ENCODE measurements at places on chromosomes 4 and X.

GRCh38 chr4:112927544-112927943 is 121.9 kb upstream of the ANK2 start:
- DNase-seq = no peak

DNA sequence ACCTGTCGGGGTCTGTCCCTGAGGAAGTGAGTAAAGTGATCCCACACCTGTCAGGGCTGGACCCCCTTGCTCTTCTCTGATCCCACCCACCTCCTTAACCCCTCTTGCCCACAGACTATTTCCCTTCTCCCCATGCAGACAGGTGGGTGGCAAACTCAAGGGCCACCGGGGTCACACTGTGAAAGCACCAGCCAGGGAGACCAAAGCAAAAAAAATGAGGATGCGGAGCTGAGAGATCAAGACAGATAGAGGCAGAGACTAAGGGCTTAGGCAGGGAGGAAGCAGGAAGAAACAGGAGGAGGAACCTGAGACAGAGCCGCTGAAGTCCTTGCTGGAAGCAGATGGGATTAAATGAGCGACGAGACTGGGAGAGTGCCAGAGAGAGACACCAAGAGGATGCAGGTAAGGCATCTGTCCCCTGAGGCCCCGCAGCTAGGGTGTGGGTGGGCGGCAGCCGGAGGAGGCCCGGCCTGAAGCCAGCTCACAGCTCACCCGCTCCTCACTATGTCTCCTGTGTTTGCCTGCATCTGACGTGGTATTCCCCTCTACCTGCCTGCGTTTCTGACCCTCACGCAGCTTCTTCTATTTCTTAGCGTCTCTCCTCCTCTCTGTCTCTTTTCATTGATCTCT is 7.2 kb downstream of the TIMM17B start:
- DNase-seq = no peak

- DNase-seq = no peak
Measured at GRCh38 chr4:159401791-159402380, 299.0 kb downstream of the RAPGEF2 start.

DNA sequence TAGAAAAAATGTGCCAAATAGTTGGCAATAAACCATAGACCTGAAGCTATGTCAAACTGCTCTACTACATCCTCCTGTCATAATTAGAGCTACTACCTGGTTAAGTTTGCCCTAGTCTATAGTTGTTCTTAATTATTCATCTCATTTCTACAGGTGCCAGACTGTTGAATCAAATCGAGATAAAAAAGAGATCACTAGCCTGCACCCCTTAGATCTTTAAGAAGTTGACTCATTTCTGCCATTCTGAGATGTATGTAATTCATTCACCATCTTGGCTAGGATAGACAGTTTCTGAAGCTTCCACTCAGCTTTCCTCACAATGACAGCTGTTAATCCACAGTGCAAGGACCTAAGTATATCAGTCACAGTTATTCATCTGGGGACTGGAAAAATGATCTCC is 452.1 kb upstream of the BOD1L1 start:
- DNase-seq = no peak

DNA sequence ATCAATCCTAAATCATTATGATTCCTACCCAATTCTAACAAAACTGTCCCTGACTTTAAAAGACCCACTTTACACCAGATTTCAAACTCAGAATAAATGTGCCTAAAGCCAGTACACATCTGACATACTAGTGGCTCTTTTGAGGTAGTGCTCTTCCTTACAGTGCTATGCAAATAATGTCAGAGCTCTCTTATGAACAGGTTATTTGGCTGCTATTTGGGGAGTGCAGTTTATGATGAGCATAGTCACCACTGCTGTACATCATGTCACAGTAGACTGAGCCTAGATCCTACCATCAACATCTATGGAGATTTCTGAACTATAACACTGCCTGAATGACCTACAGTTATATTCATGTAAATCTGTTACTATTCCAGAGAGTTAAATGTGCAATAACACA is 50.4 kb upstream of the PAGE5 start:
- DNase-seq = no peak

- peak; percentile 42 for DNase-seq
Measured at GRCh38 chr4:183722731-183723560, 63.9 kb downstream of the TRAPPC11 start.

DNA sequence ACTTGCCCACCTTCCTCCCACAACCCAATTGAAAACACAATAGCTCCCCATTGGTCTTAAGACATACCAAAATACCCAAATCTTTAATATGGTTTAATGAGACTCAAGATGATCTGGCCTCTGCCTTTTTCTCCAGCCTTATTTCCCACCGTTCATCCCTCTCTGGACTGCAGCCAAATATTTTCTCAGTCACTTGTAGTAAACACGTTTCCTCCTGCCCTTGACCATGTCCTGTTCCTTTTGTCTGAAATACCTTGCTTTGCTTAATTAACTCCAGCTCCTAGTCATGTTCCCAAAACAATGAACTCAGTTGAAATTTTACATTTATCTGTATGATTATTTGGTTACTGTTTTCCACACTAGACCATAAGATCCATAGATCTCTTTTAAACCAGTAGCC is 8.4 kb upstream of the NUP54 start:
- no peak for DNase-seq

DNA sequence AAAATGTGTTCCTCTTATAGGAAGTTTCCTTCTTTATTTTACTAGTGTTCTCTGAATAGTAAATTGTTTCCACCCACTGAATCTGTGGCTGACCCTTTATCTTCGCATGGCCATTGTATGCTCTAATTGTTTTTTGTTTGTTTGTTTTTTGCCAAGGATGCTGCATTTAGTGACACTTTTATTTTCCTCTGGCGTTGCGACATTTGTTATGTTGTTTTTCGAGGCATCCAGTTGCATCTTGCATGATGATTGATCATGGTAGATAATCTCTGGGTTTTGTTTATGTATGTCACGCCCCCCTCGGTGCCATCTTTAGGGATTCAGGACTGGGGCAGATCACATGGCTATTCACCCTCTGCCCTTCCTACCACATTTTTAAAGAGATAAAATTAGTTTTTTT is 2.2 kb downstream of the NMU start:
- DNase-seq = no peak

- no peak for DNase-seq
Measured at GRCh38 chrX:149124526-149125108, 380.5 kb downstream of the IDS start.

- no peak for DNase-seq
Measured at GRCh38 chr4:158758142-158758541, 10.7 kb upstream of the FNIP2 start.

- no peak for DNase-seq
Measured at GRCh38 chr4:140100771-140101170, 53.2 kb downstream of the MAML3 start.

DNA sequence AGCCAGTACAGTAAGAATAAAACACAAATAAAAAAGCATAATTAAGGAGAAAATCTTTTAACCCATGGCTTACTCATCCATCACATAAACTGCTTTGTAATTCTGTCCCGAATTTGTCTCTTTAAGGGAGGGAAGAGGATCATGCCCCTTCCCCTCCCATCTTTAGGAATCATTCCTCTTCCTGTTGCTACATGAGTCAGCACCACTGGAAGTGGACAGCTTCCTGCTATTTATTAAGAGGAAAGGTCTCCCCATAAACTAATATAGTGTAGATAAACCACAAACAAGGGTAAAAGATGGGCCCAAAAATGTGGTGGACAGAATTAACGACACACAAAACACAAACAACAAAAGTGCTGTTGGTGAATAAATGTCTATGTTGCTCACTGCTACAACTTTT is 75.8 kb downstream of the PPP3CA start:
- DNase-seq = no peak

DNA sequence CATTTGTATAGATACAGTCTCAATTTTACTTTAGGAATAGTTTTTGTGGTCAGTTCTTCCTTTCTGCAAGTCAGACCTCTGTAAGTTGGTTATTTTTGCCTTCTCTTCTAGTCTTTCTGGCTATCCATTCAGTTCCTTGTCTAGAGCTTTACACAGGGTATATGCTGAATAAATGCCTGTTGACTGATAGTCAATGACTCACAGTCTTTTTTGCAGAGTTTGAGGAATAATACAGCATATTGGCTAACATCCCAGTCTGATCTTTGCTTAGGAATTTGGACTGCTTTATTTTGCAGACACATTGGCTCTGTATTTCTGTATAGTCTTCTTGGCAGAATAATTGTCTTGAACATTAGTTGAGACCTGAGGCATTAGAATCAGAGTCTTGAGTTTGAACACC is 132.4 kb downstream of the MAGEC1 start:
- no peak for DNase-seq

DNA sequence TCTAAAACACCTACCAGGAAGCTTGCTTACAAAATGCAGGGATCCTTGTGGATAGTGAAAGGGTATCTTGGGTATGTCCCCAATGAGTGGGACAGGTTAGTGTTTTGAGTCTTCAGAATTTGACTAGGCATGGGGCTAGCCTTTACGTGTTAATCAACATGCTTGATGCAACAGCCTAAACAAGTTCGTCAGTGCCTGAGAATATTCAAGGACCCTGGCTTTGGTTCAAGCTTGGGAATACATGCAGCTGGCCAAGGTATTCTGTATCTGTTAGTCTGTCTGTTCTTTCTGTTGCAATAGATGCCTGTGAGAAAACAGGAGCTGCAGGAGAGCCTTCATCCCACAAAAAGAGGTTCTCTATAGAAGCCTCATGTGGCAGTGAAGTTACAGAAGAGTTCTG is 149.5 kb downstream of the CCNG2 start:
- no peak for DNase-seq

DNA sequence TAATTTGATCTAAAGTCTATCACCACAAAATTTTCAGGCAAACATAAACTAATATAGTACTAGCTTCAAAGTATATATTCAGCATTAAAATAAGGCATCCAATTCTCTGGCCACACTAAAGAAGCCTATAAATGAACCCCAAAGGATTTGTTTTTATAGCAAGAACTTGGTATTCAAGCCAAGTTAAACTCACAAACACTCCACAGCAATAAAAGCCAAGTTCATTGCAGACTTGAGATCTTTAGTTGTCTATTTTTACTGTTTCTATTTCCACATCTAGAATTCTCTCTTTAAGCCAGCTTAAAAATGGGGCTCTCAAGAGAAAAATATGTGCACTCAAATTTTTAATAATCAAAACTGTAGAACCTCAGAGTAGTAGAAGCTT is 51.1 kb downstream of the WDFY3 start:
- DNase-seq = no peak

DNA sequence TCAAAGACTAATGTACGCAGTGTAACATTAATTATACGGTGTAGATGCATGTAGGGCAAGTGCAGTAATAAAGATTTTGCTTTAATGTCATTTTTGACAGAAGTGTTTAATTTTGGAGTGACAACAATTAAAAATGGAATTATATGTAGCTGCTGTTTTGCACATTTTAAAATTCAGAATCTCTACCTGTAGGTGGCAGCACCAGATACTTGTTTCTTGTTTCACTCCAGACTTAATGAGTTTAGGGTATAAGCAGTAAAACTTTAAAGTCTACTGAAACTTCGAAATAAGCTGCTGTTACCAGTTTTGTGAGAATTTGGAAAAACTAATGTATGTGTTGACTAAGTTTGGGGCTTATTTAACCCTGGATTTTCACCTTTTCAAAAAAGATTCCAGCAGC is 144.9 kb downstream of the POLA1 start:
- DNase-seq = no peak

DNA sequence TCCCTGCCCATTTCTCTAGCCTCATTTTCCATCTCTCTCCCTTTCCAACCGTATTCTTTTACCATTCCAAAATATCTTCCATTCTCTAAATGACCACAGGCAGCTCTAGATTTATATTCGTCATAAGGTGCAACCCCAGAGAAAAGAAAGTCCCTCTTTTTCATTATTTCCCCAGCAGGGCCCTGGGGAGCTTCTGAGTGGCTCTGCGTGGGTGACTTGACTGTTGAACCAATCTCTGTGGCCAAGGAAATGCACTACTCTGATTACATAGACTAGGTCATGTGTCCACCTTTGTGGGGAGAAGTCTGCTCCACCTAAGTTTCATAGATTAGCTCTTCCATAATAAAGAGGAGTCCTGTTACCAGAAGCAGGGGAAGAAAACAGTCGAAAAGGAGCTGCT is 51.4 kb downstream of the ATOH1 start:
- DNase-seq = no peak

- DNase-seq = no peak
Measured at GRCh38 chr4:10184041-10184440, 67.4 kb upstream of the WDR1 start.

DNA sequence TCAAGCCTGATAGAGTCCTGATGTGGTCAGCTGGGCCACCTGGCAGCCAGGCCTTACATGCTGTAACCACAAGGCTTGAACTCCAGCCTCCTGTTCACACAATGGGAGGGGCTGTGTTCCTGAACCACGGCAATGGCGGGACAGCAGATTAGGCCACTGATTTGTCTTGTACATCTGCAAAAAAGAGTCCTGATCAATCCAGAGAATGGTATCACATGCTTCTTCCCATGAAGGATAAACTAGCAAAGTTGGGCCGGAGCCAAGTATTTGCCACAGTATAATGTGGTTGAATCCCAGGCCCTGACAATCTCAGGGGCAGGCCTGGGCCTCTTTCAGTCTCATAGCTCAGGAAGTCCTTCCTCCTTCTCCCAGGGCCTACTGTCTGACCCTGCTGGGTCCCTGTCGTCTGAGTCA is 2182.5 kb upstream of the AGA start:
- no peak for DNase-seq

GRCh38 chr4:9867751-9868425 is 86.5 kb downstream of the DRD5 start:
- DNase-seq = peak; percentile 57

GRCh38 chr4:184448821-184449220 is 25.5 kb downstream of the IRF2 start:
- no peak for DNase-seq

GRCh38 chr4:185651137-185651677 is 115.9 kb upstream of the PDLIM3 start:
- no peak for DNase-seq

DNA sequence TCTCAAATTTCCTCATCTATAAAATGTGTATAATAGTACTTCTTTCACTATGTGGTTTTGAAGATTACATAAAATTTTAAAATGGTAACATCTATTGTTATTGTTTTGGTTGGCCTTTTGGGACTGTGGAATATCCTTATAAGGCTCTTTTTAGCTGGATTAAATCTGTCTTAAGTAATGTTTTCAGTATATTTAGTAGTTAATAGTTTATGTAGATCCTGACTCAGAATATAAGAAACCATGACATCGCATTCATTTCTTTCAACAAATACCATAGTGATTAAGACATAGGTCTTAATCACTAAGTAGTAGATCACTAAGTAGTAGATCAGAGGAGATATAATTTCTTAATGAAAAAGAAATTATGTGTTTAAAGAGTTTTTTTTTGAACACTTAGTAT is 48.5 kb downstream of the MRPL1 start:
- no peak for DNase-seq

- DNase-seq = no peak
Measured at GRCh38 chr4:40192114-40193015, 4.5 kb upstream of the RHOH start.
